Karpas-422 (cell line): ENCODE measurements at places on chromosomes 5 and 9. TPM values are rescaled to one million over a fixed set of nuclear protein-coding genes. Genes with fewer than 3 reads are reported as not detected.

Gene GZMA
- total RNA-seq = not detected in 2 replicates

- H3K27me3 ChIP-seq = no peaks in the 10 kb centered on the region
- no peaks in the 10 kb centered on the region for H3K36me3 ChIP-seq
- no peaks in the 10 kb centered on the region; the same call in 1 of the 2 replicates for H3K4me1 ChIP-seq
Measured at GRCh38 chr5:146041180-146041789, 64.1 kb downstream of the PLAC8L1 start.

- no peaks in the 10 kb centered on the region for H3K4me1 ChIP-seq
- no peaks in the 10 kb centered on the region for H3K27me3 ChIP-seq
- H3K27ac ChIP-seq = no peak overlapping the region
- DNase-seq = no peak
- H3K4me3 ChIP-seq = no peak overlapping the region
Measured at GRCh38 chr5:180208435-180209081, 453 bp downstream of the RASGEF1C start.

DNA sequence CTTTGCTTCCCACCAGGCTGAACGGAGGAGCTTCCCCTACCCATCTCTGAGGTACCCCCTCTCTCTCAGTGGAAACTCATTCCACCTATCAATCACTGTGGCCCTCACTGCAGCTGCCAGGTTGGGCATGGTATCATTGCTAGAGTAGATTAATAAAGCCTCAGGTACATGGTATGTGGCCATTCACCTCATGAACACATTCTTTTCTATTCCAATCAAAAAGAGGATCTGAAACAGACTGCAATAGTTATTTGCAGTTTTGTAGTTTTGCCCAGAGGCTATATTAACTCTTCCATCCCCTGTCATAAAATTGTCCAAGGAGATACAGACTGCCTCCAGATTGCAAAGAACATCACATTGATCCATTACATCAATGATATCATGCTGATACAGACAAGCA, 85.8 kb upstream of the MVB12B start:
- no peak overlapping the region for H3K27ac ChIP-seq
- no peak overlapping the region for H3K4me3 ChIP-seq
- no peaks in the 10 kb centered on the region for H3K4me1 ChIP-seq
- H3K36me3 ChIP-seq = no peaks in the 10 kb centered on the region

GRCh38 chr5:111699324-111699723, 57.7 kb downstream of the NREP start:
- no peaks in the 10 kb centered on the region for H3K36me3 ChIP-seq
- no peaks in the 10 kb centered on the region for H3K27me3 ChIP-seq
- H3K4me1 ChIP-seq = peaks cover 5% of the 10 kb centered on the region
- H3K27ac ChIP-seq = no peak overlapping the region
- no peak for DNase-seq
- no peak overlapping the region for H3K4me3 ChIP-seq

Gene OR1Q1
- not detected in 2 replicates for total RNA-seq

Gene PCDHB9
- total RNA-seq = 0.11 and 0.29 TPM in 2 replicates

Gene PPP3R2
- total RNA-seq = not detected in 2 replicates

Gene EQTN
- total RNA-seq = not detected in 2 replicates

Gene ZCCHC7
- total RNA-seq = 58.4 and 85.1 TPM in 2 replicates

DNA sequence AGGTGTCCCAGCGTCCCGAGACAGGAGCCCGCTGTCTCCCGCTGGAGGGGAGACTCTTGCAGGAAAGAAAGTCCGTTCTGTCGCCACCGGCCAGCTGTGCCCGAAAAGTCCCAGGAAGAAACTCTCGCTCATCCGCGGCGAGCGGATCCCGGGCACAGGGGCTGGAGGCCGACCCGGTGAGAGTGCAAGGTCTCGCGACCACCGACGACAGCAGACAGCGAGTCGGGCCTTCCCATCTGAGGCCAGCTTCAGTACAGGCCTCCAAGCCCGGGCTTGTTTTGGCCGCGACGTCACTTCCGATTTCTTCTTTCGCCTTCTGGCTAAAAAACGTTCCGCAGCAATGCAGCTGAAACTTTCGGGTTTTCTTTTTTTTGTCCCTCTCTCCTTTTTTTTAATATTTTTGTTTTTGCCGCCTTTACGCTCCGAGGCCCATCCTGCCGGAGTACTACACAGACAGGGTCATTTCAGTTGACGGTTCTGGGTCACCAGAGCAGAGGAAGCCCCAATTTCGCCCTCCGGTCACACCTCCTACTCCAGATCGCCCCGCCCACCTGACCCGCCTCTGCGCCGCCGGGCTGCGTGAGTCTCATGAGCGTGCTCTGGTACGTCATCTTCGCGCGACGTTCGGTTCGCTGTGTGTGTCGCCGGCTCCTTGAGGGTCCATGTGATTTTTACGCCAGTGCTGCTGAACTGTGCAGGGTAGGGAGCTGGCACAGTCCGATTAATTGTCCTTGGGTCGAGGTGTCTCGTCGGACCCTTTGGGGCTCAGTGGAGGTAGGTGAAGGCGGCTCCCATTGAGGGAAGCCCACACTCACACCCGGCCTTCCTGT, at the start of the genes ANKRA2 and UTP15:
ANKRA2 (minus strand) TSS at position 501 of the 830 bp plus-strand sequence. CDS start 2,758 bp downstream, outside the sequence.
UTP15 (plus strand) TSS at position 605 of the 830 bp plus-strand sequence. CDS start 1,602 bp downstream, outside the sequence.
- peak; percentile 99 for DNase-seq
- peak within 1 kb of the TSS; percentile 66 for H3K27ac ChIP-seq
- H3K27me3 ChIP-seq = no peaks in the 10 kb centered on the region
- peak within 1 kb of the TSS; percentile 95 for H3K4me3 ChIP-seq
- peaks cover 35% of the 10 kb centered on the region for H3K36me3 ChIP-seq

Gene TEX48
- not detected in 2 replicates for total RNA-seq

Gene EIF4E1B
- total RNA-seq = not detected in 2 replicates

Gene TNC
- 0.36 and 0.60 TPM in 2 replicates for total RNA-seq

DNA sequence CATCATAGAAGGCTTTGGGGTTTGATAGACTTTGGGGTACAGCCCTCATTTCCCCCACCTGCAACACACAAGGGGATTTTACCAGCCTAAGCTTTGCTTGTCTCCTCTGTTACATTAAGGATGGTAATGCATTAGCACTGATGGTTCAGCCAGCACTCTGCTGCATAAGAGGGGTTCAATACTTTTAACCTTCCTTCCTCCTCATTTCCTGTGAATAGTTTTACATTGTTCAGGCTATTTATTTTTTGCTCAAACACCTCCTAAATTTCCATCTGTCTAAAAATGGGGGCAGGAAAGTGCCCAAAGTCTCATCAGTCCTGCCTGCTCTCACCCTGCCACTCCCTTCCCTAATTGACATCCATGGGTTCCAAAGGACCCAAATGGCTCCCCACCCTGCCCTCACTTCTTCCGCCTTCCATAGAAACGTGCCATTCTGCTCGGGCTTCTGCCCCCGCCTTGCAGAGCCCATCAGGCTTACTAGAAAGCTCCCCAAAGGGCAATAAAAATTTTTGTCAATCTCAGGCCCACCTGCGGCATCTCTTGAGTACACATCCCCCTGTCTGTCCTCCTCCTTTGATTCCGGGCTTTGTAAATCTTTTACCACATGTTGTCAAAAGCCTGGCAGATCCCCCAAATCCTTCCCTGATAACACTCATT, 239.5 kb upstream of the SLC24A2 start:
- DNase-seq = no peak
- H3K27ac ChIP-seq = no peak overlapping the region
- no peak overlapping the region for H3K4me3 ChIP-seq
- H3K27me3 ChIP-seq = no peaks in the 10 kb centered on the region
- H3K36me3 ChIP-seq = no peaks in the 10 kb centered on the region

GRCh38 chr9:132005899-132006298, 73.8 kb downstream of the MED27 start:
- H3K4me1 ChIP-seq = no peaks in the 10 kb centered on the region
- H3K27ac ChIP-seq = no peak overlapping the region
- H3K4me3 ChIP-seq = no peak overlapping the region
- H3K27me3 ChIP-seq = no peaks in the 10 kb centered on the region
- DNase-seq = no peak
- H3K36me3 ChIP-seq = no peaks in the 10 kb centered on the region

GRCh38 chr9:133106511-133107244, 14.4 kb downstream of the RALGDS start:
- DNase-seq = no peak
- no peaks in the 10 kb centered on the region for H3K27me3 ChIP-seq
- no peak overlapping the region for H3K4me3 ChIP-seq
- no peaks in the 10 kb centered on the region for H3K4me1 ChIP-seq
- H3K36me3 ChIP-seq = peaks cover 36% of the 10 kb centered on the region
- H3K27ac ChIP-seq = no peak overlapping the region

Gene ATP6V0E1
- 78.4 and 134 TPM in 2 replicates for total RNA-seq

GRCh38 chr9:124454791-124455443, 4.7 kb downstream of the ADGRD2 start:
- no peak overlapping the region for H3K4me3 ChIP-seq
- no peaks in the 10 kb centered on the region for H3K4me1 ChIP-seq
- no peaks in the 10 kb centered on the region for H3K27me3 ChIP-seq

Gene PCDHA1
- not detected in 2 replicates for total RNA-seq

- no peak overlapping the region for H3K4me3 ChIP-seq
- DNase-seq = no peak
- H3K27ac ChIP-seq = no peak overlapping the region
- H3K4me1 ChIP-seq = no peaks in the 10 kb centered on the region
Measured at GRCh38 chr9:89449261-89449671, 48.6 kb downstream of the SEMA4D start.

Gene PLPP7
- total RNA-seq = not detected in 2 replicates

Gene PCDHGA12
- total RNA-seq = 6.6 and 7.8 TPM in 2 replicates

- no peaks in the 10 kb centered on the region for H3K27me3 ChIP-seq
- no peak overlapping the region for H3K27ac ChIP-seq
- no peak overlapping the region for H3K4me3 ChIP-seq
- no peaks in the 10 kb centered on the region for H3K4me1 ChIP-seq
- DNase-seq = no peak
- H3K36me3 ChIP-seq = no peaks in the 10 kb centered on the region
Measured at GRCh38 chr9:121906074-121906870, 186.8 kb downstream of the TTLL11 start.

GRCh38 chr5:87136096-87136495, 131.6 kb upstream of the RASA1 start:
- no peaks in the 10 kb centered on the region for H3K36me3 ChIP-seq
- DNase-seq = no peak
- H3K4me3 ChIP-seq = no peak overlapping the region
- H3K27ac ChIP-seq = no peak overlapping the region

- peaks cover 7% of the 10 kb centered on the region for H3K4me1 ChIP-seq
- no peaks in the 10 kb centered on the region for H3K27me3 ChIP-seq
- no peak overlapping the region for H3K27ac ChIP-seq
- H3K36me3 ChIP-seq = no peaks in the 10 kb centered on the region
Measured at GRCh38 chr5:10293907-10294662, 13.6 kb downstream of the CMBL start.

- H3K36me3 ChIP-seq = no peaks in the 10 kb centered on the region
- H3K27ac ChIP-seq = no peak overlapping the region
- H3K27me3 ChIP-seq = no peaks in the 10 kb centered on the region
- DNase-seq = no peak
- no peaks in the 10 kb centered on the region for H3K4me1 ChIP-seq
Measured at GRCh38 chr9:28921857-28922500, 1348.7 kb upstream of the C9orf72 start.

Gene HAND1
- total RNA-seq = not detected in 2 replicates

- no peak overlapping the region for H3K4me3 ChIP-seq
- DNase-seq = no peak
- H3K4me1 ChIP-seq = no peaks in the 10 kb centered on the region
- H3K36me3 ChIP-seq = no peaks in the 10 kb centered on the region
Measured at GRCh38 chr5:107654827-107655226, 15.9 kb downstream of the EFNA5 start.

GRCh38 chr5:121199216-121199999, 652.3 kb upstream of the FTMT start:
- H3K4me1 ChIP-seq = no peaks in the 10 kb centered on the region
- no peak for DNase-seq
- H3K36me3 ChIP-seq = no peaks in the 10 kb centered on the region
- no peak overlapping the region for H3K27ac ChIP-seq
- H3K4me3 ChIP-seq = no peak overlapping the region

DNA sequence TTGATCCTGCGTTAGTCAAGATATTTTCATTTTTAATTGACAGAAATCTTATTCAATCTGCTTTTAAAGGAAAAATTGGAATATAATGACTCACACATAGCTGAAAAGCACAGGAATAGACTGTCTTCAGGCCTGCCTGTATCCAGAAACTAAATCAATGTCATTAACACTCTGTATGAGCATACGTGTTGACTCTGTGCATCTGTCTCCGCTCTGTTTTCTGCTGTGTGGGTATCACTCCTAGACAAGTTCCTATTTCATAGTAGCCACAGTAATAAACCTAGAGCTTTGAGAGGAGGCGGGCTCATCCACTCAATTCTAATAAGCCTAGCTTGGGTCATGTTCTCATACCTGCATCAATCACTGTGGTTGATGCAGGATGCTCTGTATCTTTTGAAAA, 267.6 kb downstream of the KCTD16 start:
- H3K36me3 ChIP-seq = no peaks in the 10 kb centered on the region
- DNase-seq = no peak
- H3K27me3 ChIP-seq = no peaks in the 10 kb centered on the region
- H3K4me3 ChIP-seq = no peak overlapping the region

Gene TNFSF8
- 17.9 and 19.6 TPM in 2 replicates for total RNA-seq

DNA sequence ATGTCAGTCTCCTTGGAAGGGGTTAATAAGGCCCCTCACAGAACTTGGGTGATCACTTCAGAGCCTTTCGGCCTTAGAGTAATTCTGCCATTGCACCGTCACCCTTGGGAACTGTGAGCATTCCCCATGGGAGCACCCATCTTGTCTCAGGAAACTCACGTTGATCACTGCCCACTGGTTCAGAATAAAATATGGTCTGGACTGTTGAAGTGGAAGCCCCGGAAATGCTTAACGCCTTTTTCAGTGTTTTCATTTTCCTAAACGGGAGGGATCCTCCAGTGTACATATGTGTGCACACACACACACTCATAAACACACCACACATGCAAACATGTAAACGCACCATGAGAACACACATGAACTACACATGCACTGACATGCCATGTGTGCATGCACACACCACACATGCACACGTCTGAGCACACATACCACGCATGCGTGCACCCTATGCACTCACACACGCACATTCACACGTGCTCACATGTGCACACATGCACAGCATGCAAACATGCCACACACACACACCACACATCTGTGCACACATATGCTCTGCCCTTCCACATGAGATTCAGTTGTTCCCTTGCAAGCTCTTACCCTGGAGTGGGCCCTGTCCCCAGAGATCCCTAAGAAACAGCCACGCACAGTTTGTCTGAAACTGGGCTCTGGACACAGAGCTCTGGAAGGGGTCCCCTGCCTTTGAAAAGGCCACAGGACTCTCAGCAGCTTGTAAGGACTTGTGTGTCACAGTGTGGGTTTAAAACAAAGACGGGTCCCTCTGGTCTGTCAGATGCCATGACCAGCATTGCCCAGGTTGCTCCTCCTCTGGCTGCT, 17.0 kb downstream of the MRPL36 start:
- no peaks in the 10 kb centered on the region for H3K27me3 ChIP-seq
- peaks cover 41% of the 10 kb centered on the region for H3K4me1 ChIP-seq
- peak; percentile 94 for DNase-seq
- H3K4me3 ChIP-seq = peak overlapping the region; percentile 56
- H3K27ac ChIP-seq = peak overlapping the region; percentile 82

DNA sequence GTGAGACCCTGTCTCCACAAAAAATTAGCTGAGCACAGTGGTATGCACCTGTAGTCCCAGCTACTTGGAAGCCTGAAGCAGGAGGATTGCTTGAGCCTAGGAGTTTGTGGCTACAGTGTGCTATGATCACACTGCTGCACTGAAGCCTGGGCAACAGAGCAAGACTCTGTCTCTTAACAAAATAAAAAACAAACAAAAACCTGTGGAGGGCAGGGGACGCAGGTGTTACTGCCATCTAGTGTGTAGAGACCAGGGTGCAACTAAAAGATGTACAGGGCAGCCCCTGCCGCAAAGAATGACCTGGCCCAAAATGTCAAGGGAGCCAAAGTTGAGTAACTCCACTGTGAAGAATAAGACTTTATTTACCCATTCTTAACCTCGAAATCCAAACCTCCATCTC, 27.1 kb downstream of the ASPN start:
- DNase-seq = peak; percentile 69
- no peak overlapping the region for H3K27ac ChIP-seq
- no peak overlapping the region for H3K4me3 ChIP-seq
- H3K27me3 ChIP-seq = no peaks in the 10 kb centered on the region
- H3K36me3 ChIP-seq = no peaks in the 10 kb centered on the region
